ENCODE measurements at places on chromosomes 6 and 20.

DNA sequence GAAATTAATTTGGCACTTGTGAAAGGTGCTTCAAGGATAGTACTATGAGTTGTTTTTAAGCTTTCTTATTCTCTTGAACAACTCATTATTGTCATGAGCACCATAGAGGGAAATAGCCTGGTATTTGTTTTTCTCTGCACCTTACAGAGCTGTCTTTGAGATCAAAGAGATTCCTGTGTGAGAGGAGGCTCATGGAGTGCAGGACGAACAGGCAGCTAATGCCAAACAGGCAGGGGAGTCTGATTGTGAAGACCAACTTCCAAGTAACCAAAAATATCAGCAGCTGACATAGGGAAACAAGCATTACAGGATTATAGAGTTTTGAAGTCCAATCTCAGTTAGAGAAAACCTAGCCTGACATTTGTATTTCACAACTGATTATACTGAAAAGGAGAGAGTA, 110.6 kb upstream of the TENT5A start:
- DNase-seq = no peak

DNA sequence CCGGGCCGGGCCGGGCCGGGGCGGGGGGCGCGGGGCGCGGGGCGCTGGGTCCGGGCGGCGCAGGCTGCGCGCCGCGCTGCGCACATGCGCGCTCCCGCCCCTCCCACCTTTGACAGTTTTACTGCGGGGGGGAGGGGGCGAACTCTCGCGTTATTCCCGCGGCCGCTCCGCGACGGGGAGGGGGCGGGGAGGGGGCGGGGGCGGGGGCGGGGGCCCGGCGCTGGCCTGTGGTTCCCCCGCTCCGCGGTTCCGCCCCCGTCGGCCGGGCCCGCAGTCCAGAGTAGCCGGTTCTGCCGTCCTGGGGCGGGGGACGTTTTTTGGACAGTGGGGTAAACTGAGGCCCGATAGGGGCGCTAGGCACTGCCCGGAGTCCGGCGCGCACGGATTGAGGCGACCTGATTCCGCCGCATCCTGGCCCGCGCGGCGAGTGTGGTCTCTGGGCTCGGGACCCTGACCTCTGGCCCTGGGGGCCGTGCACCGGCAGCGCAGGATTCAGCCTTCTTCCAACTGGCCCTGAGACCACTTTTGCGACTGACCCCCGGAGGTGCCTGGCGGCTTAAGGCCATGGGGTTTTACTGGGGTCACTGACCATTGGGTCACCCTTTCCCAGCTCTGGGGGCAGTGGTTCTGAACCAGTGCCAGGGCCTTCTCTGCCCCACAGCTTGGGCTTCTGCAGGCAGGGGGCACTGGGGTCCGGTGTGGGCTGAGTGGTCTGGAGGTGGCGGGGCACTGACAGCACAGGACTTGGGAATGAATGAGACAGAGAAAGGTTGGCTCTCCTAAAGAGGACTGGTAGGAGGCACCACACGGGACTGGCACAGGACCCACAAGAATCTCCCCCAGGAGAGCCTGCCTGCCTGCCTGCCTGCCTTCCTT, at the start of gene ZNF512B:
Gene ZNF512B, minus strand, starts transcription at position 93 of the 876 bp plus-strand sequence. CDS start 1,980 bp downstream, outside the sequence.
- DNase-seq = no peak

GRCh38 chr20:54203281-54203680, 4.6 kb upstream of the PFDN4 start:
- no peak for DNase-seq

DNA sequence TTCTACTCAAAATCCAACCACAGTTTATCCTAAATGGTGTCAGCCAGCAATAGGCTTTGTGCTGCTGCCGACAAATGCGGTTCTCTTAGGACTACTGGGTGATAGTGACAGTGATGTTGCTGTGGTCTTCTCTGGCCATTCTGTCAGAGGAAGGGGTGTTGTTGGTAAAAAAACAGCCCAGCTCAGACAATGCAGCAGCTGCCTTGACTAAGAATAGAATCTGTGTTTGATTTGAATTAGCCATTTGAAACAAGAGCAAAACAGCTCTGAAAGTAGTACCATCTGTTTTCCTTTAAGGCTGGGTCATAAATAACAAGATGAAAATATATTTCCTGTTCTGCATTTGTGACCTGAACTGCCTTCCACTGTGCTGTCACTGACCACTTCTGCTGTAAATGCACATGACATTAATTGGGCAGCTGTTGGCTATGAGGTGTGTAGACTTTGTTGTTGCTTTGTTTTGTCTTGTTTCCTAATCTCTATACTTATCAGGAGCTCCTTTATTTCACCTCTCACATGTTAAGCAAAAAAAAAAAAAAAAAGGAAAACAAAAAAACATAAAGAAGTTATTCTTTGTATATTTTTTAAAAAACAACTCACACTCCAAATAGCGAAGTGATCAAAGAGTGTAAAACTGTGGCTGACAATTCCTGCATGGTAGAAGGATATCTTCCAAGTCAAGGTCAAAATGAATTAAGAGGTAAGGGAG, 497.8 kb upstream of the ARID1B start:
- peak; percentile 87 for DNase-seq

- DNase-seq = no peak
Measured at GRCh38 chr6:135251498-135252441, 70.7 kb downstream of the MYB start.

- no peak for DNase-seq
Measured at GRCh38 chr6:1162367-1163275, 149.3 kb upstream of the FOXQ1 start.

- DNase-seq = no peak
Measured at GRCh38 chr20:37238426-37238825, 23.2 kb downstream of the GHRH start.

DNA sequence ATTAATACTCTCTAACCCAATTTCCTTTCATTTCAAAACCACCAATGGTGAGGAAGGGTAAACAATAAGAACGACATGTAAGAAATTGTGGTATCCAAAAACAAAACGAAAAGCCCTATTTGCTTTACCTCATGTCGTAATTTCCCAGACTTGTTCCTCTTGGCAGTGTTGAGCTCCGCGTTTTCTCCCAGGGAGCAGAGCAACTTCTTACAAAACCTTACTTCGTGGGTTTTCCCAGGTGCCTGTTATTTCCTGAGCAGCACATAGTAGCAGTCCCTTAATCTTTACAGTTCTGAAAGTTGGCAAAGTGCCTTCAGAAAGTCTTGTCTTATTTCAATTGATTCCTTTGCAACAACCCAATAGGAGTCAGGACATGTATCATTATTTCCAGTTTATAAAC, 207.9 kb upstream of the MARCKS start:
- DNase-seq = no peak

GRCh38 chr6:2531426-2532215, 219.1 kb downstream of the MYLK4 start:
- no peak for DNase-seq

GRCh38 chr20:3156811-3157619, 2.6 kb downstream of the FASTKD5 start:
- DNase-seq = no peak

GRCh38 chr6:139800837-139801236, 426.4 kb upstream of the CITED2 start:
- no peak for DNase-seq

GRCh38 chr6:129448965-129449364, 261.0 kb downstream of the ARHGAP18 start:
- no peak for DNase-seq

DNA sequence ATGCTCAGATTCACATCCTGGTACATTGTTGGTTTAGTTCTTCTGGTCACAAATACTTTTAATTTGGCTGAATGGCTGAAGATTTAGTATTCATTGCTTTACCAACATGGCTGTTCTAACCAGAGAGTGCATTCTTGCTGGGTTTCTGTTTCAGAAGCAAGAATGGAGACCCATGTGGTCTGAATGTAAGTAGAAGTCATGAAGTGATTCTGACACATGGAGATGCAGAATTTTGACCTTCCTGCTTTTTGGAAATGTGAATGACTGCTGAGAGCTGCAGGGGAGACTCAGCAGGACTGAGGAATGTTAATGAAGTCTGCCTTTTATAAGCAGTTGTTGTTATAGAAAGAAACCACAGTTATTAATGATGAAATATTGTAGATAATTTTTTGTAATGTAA, 576.1 kb upstream of the MARCKS start:
- DNase-seq = no peak

- DNase-seq = no peak
Measured at GRCh38 chr6:18261877-18262276, 2.5 kb downstream of the DEK start.

- no peak for DNase-seq
Measured at GRCh38 chr6:41947581-41948220, 6.1 kb upstream of the CCND3 start.

GRCh38 chr20:48841875-48842529, 14.2 kb upstream of the PREX1 start:
- DNase-seq = no peak

DNA sequence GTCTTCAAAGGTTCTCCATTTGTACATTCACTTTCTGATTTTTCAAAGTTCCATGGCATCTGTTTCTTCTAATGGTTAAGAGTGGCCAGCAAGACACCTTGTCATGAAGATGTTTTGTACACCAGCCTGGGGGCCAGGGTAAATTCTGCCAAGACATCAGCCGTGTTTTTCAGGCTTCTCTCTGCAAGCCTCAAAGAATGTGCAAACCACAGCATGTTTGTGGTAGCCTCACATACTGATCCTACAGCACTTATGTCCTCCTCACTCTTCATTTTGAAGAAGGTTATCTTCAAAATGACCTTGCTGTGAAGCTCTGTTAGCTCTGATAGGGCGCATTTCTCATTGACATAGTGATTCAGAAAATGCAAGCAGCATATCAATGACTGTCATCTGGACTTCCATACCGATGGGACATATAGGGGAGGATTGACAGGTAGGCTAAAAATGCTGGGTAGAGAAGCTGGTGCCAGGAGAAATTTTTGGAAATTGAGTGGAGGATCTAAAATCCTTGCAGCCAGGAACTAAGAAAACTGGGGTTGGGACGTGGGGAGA, 59.3 kb upstream of the SPTLC3 start:
- no peak for DNase-seq

DNA sequence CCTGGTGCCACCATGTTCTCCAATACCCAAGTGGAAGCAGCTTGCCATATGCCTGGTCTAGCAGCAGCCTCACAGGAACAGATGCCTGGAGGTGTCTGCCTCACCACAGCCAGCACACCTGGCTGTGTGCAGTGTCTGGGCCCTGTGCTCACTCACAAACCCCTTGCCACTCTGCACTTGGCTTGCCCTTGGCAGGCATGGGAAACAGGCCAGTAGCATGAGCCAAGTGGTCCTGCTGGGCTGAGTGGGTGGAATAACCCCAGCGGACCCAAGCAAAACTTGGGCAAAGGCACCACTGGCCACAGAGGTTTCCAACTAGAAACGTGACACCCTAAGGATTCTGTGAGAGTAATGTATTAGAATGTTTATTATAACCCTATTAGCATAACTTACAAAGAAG, 600.5 kb upstream of the GJE1 start:
- no peak for DNase-seq

DNA sequence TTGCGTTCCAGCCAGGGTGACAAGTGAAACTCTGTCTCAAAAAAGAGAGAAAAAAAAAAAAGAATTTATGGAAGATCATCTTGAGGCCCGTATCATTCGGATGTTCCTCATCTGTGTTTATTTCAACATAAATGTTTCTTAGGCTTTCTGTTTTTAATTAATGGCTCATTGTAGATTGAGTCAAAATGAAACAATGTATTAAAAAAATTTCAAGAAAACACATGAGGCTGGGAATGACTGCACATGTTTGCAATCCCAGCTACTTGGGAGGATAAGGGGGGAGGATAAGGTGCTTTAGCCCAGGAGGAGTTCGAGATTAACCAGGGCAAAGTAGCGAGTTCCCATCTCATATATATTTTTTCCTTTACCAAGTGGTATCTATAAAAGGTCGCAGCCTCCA, 47.3 kb downstream of the ITCH start:
- no peak for DNase-seq

GRCh38 chr6:110214338-110214737, 34.1 kb downstream of the CDC40 start:
- no peak for DNase-seq

DNA sequence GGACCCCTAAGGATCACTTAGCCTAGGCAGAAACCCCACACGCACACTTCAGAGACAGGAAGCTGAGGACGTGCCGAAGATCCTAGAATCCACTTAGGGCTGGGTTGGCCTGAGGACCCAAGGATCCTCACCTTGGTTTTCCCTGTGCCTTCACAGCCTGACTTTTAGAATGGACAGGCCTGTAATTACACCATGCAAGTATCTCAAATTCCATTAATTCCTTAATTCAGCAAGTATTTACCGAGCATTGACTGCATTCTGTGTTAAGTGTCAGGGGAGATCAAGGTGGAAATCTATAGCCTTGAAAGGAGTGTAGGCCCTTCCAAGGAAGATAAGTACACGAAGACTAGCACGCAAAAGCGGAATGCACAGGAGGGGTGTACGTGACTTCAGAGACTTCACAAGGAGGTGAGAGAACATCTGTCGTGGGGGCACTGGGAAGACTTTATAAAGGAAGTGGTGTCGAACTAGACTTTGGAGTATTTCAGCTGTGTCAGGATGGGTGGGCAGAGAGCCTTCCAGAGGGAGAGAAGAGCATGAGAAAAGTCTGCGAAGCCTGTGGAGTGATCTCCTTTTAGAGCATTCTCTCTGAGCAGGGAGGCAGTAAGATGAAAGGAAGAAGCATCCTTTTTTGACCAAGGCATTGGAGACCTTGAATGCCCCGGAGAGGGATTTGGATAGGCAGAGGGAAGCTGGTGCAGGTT, 4.0 kb downstream of the DSP start:
- no peak for DNase-seq

- DNase-seq = no peak
Measured at GRCh38 chr6:146183831-146184230, 155.0 kb downstream of the GRM1 start.

GRCh38 chr6:43078691-43079090, 2.6 kb downstream of the PTK7 start:
- DNase-seq = no peak

Measured in bone marrow (tissue), 2 donors.